ENCODE measurements at places on chromosomes 13 and 19.
A peak's percentile ranks its signal among the peaks of the same experiment; 100 is the strongest.

DNA sequence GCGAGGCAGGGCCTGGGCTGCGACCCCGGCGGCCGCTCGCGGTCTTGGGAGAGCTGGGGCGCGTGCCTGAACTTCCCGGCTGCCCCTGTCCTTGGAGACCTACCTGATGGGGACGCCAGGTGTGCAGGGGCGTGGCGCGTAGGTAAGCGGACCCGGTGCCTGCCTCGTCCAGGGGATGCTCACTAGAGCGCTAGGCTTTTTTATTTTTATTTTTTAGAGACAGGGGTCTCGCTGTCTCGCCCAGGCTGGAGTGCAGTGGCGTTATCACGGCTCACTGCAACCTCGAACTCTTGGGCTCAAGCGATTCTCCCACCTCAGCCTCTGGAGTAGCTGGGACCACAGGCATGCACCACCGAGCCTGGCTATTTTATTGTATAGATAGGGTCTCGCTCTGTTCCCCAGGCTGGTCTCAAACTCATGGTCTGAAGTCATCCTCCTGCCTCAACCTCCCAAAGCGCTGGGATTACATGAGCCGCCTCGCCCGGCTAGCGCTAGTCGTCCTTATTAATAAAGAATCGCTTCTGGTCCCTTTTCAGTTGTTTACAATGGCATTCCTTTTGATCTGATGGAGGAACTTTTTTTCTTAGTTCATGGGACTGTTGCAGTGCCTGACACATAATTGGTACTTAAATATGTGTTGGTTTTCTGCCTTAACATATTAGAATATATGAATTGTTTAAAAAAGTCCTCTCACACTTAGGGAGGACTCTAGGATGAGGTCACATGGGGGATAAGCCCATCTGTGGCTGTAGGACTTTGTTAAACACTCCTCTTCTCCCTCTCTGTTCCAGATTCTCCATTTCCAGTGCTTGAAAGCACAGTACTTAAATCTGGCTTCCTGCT, 812 bp downstream of the DPY19L3 start:
- DNase-seq = peak; percentile 14

GRCh38 chr13:51118809-51119431, 7.8 kb upstream of the C13orf42 start:
- DNase-seq = no peak

DNA sequence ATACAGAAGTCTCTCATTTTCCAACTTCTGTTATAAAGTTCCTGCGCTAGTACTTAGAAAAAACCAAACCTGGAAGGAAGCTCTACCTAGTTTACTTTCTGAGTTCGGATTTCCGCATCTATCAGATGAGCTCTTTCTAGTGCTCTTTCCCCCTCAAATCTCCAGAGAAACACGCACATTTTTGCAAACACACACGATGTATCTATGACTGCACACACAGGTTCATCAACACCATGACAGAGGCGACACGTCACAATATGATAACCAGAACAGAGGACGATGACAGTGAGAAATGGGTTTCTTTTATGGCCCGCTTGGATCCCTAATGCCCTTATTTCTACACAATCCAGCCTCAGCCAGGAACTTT, 629 bp upstream of the LRRC63 start:
- DNase-seq = no peak

- DNase-seq = no peak
Observed at GRCh38 chr13:20206065-20206697, 13.4 kb upstream of the GJB2 start.

GRCh38 chr19:8831832-8832131, 322 bp downstream of the ZNF558 start:
- DNase-seq = no peak

- no peak for DNase-seq
Observed at GRCh38 chr13:102658660-102659059, 36.2 kb downstream of the METTL21C start.

GRCh38 chr19:12801466-12802266, at the start of the genes PRDX2 and THSD8:
PRDX2 (minus strand) TSS chr19:12801800; CDS start chr19:12801261, 539 bp downstream.
THSD8 (plus strand) TSS chr19:12802069; CDS start chr19:12802072, 3 bp downstream.
- no peak for DNase-seq

GRCh38 chr13:41312176-41312500, 1.1 kb downstream of the NAA16 start:
- peak; percentile 12 for DNase-seq

DNA sequence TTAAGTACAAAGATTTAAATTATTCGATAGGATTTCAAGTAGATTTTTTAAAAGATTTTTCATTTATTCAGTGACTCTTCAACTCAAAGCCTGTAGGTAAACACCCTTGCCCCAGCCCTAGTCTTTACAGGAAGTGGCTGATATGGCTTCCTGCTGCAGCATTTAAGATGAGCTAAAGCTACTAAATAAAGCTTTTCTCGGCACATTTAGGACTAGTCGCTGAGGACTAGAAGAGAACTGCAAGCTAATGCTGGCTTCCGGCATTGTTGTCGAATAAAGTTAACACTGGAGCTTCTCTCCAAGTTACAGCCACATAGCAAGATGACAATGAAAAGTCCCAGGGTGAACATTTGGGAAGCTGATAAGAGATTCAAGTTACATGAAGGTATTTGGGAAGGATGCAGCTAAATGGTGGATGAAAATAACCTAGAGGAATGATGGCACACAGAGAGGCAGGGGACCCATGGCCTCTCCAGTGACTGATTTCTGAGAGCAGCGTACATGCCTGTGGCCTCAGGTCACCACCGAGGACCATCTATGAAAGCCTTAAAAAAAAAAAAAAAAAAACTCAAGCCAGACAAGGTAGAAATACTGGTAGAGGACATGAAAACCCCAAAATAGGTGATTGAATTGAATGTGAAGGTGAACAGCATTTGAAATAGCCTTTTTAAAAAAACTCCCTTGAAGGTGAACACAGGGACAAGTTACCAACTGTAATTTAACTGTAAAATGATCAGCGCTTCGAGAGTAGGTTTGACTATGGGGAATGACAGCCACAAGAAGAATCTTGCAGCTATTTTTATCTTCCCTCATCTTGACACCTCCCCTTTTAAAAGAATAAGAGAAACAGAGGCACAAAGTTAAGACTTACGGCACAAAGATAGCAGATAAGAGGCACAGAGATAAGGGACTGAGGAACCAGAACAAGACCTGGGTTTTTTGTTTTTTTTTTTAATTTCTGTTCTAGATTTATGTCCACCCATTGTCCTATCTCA, 155.4 kb downstream of the DCT start:
- no peak for DNase-seq

GRCh38 chr19:40556953-40557530, 19.6 kb upstream of the SHKBP1 start:
- no peak for DNase-seq
